ENCODE measurements at places on chromosomes 2 and 18.

- peak; percentile 12 for DNase-seq
These were observed 45.6 kb downstream of the SESTD1 start for GRCh38 chr2:179218848-179219594.

GRCh38 chr2:241190291-241190981 lies 2.0 kb downstream of the ANO7 start:
- no peak for DNase-seq

GRCh38 chr2:112712903-112713584 lies 7.8 kb upstream of the NT5DC4 start:
- DNase-seq = peak; percentile 32

GRCh38 chr2:76296438-76296837 lies 585.7 kb upstream of the GCFC2 start:
- DNase-seq = no peak

DNA sequence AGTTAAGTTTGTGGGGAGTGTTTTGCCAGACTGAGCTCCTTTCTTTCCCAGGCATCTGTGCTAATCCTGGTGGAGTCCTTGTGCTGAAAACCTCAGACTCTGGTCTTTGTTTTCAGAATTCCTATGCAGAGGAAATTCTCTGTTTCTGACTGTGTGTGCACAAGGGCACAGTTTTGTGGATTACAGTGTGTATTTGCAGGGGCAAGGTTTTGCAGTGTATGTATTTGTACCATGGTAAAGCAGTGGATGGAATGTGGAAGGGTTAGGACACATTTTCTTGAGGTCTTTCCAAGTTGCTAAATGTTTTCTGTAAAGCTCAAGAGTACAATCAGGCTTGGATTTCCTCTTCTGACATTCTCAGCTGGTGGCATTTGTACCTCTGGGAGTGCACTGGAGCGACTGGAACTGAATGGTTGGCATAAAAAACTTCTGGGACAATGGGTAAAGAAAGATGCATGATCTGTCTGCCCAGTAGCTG lies 139.5 kb upstream of the RND3 start:
- DNase-seq = no peak

DNA sequence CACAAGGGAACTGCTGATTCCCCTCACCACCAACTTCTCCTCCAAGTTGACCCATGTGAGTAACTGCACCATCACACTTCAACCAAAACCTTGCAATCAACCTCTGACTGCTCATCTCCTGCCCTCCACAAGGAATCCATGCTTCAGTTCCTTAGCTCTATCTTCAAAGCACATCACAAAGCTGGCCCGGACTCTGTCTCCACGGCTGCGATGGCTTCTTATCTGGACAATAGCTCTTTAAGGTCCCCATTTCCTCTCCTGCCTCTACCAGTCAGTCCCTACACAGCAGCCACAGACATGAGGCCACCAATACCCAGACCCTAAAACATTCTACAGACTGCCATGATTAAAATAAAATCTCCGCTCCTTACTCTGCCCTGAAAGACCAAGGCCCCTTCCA lies 25.7 kb downstream of the MBOAT2 start:
- DNase-seq = no peak

GRCh38 chr18:34650121-34650545 lies 60.0 kb upstream of the DTNA start:
- no peak for DNase-seq

DNA sequence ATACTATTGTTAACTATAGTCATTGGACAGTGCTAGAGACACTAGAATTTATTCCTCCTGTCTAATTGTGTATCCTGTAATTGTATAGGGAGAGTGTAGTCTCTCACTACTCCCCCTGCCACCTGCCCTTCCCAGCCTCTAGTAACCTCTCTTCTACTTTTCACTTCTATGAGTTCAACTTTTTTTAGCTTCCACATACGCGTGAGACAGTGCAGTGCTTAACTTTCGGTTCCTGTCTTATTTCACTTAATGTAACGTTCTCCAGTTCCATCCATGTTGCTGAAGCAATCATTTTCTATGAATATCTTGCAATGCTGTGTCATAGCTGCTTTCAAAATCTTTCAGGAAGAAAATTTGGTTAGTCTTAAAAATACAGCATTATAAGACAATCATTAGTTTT lies 22.8 kb upstream of the RUFY4 start:
- DNase-seq = no peak

- no peak for DNase-seq
These were observed 563.1 kb downstream of the SPAG16 start for GRCh38 chr2:213847316-213847715.

GRCh38 chr2:240932724-240933047 lies 26.6 kb downstream of the CROCC2 start:
- no peak for DNase-seq

- DNase-seq = no peak
These were observed 30.4 kb downstream of the CIB4 start for GRCh38 chr2:26610504-26611335.

DNA sequence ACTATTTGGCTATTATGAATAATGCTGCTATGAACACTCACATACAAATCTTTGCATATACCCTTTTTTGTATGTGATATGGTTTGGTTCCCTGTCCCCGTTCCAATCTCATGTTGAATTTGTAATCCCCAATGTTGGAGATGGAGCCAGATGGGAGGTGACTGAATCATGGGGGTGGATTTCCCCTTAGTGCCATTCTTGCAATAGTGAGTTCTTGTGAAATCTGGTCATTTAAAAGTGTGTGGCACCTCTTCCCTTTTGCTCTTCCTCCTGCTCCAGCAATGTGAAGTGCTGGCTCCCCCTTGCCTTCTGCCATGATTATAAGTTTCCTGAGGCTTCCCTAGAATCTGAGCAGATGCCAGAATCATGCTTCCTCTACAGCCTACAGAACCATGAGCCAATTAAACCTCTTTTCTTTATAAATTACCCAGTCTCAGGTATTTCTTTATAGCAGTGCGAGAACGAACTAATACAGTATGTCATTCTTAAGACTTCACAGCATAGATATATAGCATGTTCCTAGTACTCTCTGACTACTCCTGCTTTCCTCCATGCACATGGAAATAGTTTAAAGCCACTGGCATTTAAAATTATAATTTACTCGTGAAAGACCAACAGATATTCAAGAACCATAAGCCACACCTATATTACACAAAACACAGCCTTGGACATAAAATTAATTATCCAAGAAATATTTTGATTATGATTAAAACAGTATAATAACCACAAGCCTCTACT lies 75.2 kb downstream of the COBLL1 start:
- no peak for DNase-seq

GRCh38 chr2:221389904-221390303 lies 182.2 kb downstream of the EPHA4 start:
- DNase-seq = no peak

- no peak for DNase-seq
These were observed 142.7 kb downstream of the CD226 start for GRCh38 chr18:69804776-69805501.

DNA sequence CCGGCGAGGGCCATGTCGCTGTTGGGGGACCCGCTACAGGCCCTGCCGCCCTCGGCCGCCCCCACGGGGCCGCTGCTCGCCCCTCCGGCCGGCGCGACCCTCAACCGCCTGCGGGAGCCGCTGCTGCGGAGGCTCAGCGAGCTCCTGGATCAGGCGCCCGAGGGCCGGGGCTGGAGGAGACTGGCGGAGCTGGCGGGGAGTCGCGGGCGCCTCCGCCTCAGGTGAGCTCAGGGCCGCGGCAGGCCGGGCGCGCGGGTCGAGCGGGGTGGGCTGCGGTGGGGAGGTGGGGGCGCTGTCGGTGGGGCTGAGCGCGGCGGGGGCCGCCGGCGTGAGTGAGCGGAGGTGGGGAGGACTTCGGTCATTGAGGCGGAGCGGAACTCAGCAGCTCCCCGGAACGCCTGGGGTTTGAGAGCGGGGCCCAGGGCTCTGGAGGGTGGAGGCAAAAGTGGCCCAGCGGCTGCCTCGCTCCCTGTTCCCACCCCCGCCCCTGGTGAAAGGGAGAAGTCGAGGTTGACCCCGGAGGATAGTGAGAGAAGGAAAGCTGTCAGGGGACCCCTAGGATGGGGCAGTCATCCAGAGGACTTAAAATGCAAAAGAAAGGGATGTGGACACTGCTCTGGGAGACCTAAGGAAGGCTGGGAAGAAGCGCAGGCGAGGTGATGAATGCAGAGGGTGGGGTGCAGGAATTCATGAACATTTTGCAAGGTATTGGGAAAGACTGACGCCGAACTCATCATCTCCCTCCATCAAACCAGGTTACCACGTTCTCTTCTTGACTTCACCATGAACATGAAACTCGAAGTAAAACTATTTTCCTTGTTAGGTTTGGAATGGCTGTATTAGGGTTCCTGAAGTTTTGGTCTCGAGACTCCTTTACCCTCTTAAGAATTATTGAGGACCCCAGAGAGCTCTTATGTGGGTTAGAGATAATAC lies 633 bp downstream of the MALT1 start:
- no peak for DNase-seq

DNA sequence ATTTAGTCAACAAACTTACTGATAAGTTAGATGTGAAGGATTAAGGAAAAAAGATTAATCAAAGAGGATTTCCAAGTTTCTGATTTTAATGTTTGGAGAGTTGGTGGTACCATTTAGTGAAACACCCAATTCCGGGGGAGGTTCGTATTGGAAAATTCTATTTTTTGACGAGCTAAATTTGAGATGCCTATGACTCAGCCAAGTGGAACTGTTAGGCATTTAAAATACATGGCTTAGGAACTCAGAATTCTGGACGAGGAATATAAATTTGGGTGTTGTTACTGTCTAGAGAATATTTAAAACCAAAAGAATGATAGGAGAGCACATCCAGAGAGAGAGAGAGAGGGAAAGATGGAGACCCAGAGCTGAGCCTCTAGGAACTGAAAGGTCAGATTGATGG lies 103.6 kb downstream of the TMX3 start:
- DNase-seq = no peak

GRCh38 chr2:38560092-38560491 lies 42.6 kb downstream of the HNRNPLL start:
- no peak for DNase-seq

- no peak for DNase-seq
These were observed 56.6 kb downstream of the BMPR2 start for GRCh38 chr2:202432776-202433175.

- DNase-seq = no peak
These were observed 25.3 kb downstream of the DYNAP start for GRCh38 chr18:54616220-54616848.

DNA sequence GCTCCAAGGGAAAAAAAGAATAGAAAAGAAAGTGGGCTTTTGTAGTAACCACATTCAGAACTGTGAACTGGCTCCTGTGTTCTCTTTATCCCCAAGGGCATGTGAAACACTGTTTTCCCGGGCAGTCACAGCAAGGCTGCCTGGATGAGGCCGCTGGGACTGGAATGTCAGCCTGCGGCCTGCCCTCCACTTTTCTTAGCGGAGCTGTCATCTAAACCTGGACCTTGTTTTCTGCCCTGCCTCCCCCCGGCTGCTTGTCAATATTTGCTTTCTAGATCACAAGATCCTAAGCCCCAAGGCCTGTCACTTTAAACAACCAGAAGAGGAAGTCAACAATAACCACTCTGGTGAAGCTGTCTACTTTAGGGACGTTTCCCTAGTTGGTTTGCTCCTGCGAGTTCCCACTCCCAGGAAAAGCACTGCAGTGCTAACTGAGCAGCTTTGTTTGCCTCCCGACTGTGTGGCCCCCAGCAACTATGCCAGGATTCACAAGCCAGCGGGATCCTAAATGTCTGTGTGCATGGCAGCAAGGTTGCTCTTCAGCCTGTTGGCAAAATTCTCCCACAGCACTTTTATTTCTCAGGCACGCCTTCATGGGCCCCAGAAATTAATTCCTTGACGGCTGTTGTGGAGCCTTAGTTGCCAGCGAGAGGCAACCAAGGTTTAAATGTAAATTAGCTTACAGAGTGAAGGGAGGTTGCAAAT lies 30.6 kb downstream of the SOWAHC start:
- no peak for DNase-seq

DNA sequence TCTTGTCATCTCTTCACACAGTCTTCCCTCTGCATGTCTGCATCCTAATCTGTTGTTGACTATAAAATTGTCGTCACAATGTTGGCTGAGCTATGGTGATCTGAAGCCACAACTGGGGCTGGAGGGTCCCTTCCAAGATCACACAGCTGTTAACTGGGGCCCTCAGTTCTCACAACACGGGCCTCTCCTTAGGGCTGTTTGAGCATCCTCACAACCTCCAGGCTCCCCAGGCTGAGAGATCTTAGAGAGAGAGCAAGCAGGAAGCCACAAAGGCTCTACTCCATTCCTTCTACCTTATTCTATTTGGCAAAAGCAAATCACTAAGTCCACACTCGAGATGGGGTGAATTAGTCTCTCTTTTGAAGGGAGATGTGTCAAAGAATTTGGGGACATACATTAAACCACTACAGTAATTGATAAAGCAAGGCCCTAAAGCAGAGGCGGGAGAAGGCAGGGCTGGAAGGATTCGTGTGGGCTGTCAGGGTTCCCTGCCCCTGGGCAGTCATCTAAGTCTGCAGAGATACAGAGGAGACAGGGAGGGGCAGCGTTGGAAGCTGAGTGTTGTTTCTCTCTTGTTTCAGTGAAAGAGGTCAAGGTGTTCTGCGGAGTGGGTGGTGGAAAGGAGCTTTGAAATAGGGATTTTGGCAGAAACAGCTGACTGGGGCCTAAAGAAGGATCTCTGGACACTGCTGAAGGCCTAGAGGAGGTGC lies 15.9 kb downstream of the MYO7B start:
- no peak for DNase-seq

- DNase-seq = no peak
These were observed 255.1 kb upstream of the LINC00305 start for GRCh38 chr18:64403784-64404503.

- no peak for DNase-seq
These were observed 40.1 kb downstream of the RTN4 start for GRCh38 chr2:55010149-55010591.

DNA sequence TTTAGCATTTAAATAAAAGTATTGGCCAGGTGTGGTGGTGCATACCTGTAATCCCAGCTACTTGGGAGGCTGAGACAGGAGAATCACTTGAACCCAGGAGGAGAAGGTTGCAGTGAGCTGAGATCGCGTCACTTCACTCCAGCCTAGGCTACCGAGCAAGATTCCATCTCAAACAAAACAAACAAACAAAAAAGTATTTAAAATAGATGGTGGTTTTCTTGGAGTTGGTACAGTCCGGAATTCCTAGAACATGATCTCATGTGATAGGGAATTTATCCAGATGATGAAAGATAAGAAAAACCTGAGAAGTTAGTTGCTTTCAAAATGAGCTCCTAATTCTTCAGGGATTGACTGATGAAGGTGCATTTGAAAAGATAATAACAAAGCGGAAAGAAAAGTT lies 62.0 kb downstream of the BIRC6 start:
- no peak for DNase-seq

- no peak for DNase-seq
These were observed 57.4 kb upstream of the LAPTM4A start for GRCh38 chr2:20108655-20109396.

DNA sequence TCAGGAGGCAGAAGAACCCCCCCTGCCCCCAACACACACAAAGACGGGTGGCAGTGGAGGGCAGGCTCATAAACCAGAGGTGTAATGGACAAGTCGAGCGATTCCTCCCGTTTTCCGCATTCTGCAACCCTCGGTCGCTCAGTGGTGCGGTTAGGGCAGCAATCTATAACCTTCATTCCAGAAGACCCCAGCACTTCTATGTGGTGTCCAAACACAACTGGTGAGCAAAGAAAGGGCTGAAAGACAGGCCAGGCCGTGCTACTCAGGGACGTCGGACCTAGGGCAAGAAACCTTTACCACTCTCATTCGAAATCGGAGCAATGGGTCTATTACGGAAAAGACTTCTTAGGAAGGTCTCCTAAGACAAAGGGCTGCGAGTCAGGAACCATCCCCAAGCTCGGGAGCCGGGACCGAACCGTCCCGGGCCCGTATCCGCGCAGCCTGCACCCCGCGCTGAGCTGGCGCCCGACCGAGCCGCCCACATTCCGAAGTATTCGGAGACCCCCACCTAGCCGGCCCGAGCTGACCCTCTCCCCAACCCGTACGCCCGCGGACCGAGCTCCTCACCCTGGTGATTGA lies 568 bp downstream of the ARL5A start:
- peak; percentile 11 for DNase-seq

Data from stimulated activated CD4-positive, alpha-beta T cell treated with anti-CD3 and anti-CD28 coated beads, Interleukin-12 subunit alpha, Interleukin-12 subunit beta, amount 100 ng/mL, for 24 hours (primary cell).